ENCODE measurements at places on chromosomes 7 and 10. TPM values are rescaled to one million over a fixed set of nuclear protein-coding genes. Genes with fewer than 3 reads are reported as not detected.

CUEDC2 gene
- total RNA-seq = 55.7 TPM

DNA sequence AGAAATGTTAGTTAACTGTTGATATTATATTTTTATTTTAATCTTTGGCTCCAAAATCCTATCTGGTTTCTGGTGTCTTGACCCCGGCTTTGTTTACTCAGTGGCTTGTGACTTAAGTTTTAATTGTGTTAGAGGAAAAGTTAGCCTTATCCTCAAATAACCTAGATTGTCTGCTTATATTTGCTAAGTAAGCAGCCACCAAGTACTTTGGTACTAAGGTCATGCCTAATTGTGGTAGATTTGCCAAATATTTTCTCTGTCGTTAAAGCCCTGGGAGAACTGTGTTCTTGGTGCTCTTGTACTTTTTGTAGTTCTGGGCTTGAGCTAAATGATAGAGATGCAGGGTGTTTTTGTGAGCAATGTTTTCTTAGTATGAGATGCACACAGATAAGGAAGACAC is 34.8 kb downstream of the GPR158 start:
- no peaks in the 10 kb centered on the region for H3K27me3 ChIP-seq
- H3K4me3 ChIP-seq = no peak overlapping the region
- no peaks in the 10 kb centered on the region for H3K36me3 ChIP-seq
- no peak overlapping the region for H3K27ac ChIP-seq

GRCh38 chr10:123576706-123577105 is 89.4 kb upstream of the GPR26 start:
- no peaks in the 10 kb centered on the region for H3K27me3 ChIP-seq
- no peak overlapping the region for H3K27ac ChIP-seq
- H3K4me1 ChIP-seq = no peaks in the 10 kb centered on the region
- no peak overlapping the region for H3K4me3 ChIP-seq
- DNase-seq = no peak

EPDR1 gene
- not detected for total RNA-seq

- peaks cover 17% of the 10 kb centered on the region for H3K36me3 ChIP-seq
- H3K4me3 ChIP-seq = no peak overlapping the region
- no peaks in the 10 kb centered on the region for H3K27me3 ChIP-seq
Measured at GRCh38 chr7:105060923-105061322, 46.9 kb downstream of the KMT2E start.

DNA sequence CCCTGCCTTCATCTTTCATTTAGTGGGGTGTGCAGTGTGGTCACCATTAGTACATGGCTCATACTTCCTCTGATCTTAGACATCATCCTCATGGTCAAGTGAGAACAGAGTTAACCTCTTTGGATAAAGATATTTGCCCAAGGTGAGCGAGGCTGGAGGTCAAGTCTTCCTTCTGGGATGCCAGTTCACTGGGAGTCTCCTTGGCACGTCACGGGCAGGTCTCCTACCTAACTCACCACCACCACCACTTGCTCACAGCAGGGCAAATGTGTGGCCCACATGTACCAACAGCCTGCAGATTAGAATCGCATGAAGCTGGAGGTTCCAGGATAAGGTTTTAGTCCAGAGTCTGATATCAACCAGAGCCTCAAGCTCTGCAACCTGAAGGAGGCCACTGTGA is 164.6 kb downstream of the USP6NL start:
- DNase-seq = no peak
- H3K27ac ChIP-seq = no peak overlapping the region
- H3K36me3 ChIP-seq = no peaks in the 10 kb centered on the region
- no peaks in the 10 kb centered on the region for H3K4me1 ChIP-seq
- H3K27me3 ChIP-seq = peaks cover 9% of the 10 kb centered on the region
- H3K4me3 ChIP-seq = no peak overlapping the region

DNA sequence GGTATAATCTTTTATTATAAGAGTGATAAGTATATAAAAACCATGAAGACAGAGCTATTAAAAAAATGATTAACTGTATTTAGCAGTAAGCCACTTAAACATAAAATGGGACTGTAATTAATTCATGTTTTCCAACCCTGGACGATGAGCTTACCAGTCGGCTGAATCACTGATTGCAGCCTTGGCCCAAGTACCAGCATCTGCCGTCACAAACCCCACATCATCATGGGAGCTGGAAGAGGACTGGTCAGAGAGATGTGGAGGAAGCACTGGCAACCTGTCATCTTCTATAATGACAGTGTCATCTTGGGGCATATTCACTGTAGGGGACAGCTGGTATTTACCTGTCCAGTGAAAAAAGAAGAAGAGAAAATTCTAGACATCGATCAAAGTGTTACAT is 473.6 kb downstream of the PARD3 start:
- H3K4me3 ChIP-seq = no peak overlapping the region
- H3K4me1 ChIP-seq = peaks cover 4% of the 10 kb centered on the region
- no peaks in the 10 kb centered on the region for H3K36me3 ChIP-seq
- H3K27ac ChIP-seq = no peak overlapping the region
- no peak for DNase-seq

HOXA13 gene
- total RNA-seq = not detected

MEPCE gene
- total RNA-seq = 20.3 TPM

DNA sequence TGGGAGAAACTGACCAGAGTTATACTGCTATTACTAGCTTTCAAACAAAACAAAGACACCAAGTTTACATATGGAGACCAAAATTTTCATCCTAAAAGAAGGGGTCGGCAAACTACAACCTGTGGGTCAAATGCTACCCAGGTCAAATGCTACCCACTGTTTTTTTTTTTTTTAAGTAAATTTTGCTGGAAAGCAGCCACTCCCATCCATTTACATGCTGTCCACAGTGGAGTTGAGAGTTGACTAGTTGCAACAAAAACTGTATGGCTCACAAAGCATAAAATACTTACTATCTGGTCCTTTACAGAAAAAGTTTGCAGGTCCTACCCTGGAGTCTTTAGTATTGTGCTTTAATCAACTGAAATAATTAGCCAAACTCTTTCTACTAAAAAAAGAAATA is 91.4 kb downstream of the SIRT1 start:
- H3K4me1 ChIP-seq = peaks cover 4% of the 10 kb centered on the region
- H3K27me3 ChIP-seq = no peaks in the 10 kb centered on the region
- H3K4me3 ChIP-seq = no peak overlapping the region
- no peak overlapping the region for H3K27ac ChIP-seq

- DNase-seq = no peak
- no peak overlapping the region for H3K4me3 ChIP-seq
- H3K27me3 ChIP-seq = no peaks in the 10 kb centered on the region
- no peaks in the 10 kb centered on the region for H3K36me3 ChIP-seq
Measured at GRCh38 chr7:154675560-154675959, 327.4 kb downstream of the PAXIP1 start.

Measured in IMR-90 (cell line).